ENCODE measurements at places on chromosomes 2 and 18.
A peak's percentile ranks its signal among the peaks of the same experiment; 100 is the strongest.

- DNase-seq: no peak
These were observed 39.6 kb downstream of the DOK1 start for GRCh38 chr2:74593826-74594772.

DNA sequence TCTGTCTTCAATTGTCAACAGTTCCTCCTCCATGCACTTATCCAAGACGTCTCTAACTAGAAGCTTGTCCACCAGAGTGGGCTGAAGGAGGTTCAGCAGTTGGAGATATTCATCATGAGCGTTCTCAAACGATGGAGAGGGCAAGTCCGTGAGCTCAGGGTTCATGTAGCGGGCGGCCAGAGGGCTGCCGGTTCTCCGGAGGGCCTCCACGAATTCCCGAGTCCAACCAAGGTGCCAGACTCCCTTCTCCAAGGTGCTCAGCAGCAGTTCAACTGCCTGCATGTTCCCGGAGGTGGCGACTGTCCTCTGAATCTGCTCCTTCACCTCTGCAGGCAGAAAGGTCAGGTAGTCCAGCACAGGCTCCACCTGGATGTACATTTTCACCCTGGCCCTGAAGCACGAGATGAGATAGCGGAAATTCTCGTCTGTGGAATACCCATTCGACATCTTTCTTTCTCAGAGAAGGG, 590 bp downstream of the IFIH1 start:
- peak; percentile 32 for DNase-seq

DNA sequence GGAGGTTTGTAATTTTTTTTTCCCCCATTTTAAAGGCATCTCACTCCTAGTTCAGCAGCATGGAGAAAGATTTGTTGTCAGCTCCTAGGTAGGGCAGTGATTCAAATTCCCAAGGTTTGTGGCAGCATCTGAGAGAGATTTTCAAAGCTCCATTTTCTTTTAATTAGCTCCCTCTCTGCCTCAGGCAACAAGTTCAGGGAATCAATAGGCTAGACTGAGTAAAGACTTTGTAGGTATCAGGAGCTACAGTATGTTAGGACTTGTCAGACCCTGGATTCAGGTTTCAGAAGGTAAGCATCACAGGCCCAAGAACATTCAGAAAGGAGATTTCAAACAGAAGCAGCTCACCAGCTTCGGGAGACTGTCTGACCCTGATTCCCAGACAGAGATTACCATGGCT, 273.3 kb upstream of the ERBB4 start:
- no peak for DNase-seq

- no peak for DNase-seq
These were observed 45.5 kb downstream of the MYO7B start for GRCh38 chr2:127581050-127581345.

GRCh38 chr2:32210767-32211408, 45.2 kb downstream of the SLC30A6 start:
- no peak for DNase-seq

GRCh38 chr18:24118750-24119577, 19.9 kb upstream of the CABYR start:
- DNase-seq: peak; percentile 79

DNA sequence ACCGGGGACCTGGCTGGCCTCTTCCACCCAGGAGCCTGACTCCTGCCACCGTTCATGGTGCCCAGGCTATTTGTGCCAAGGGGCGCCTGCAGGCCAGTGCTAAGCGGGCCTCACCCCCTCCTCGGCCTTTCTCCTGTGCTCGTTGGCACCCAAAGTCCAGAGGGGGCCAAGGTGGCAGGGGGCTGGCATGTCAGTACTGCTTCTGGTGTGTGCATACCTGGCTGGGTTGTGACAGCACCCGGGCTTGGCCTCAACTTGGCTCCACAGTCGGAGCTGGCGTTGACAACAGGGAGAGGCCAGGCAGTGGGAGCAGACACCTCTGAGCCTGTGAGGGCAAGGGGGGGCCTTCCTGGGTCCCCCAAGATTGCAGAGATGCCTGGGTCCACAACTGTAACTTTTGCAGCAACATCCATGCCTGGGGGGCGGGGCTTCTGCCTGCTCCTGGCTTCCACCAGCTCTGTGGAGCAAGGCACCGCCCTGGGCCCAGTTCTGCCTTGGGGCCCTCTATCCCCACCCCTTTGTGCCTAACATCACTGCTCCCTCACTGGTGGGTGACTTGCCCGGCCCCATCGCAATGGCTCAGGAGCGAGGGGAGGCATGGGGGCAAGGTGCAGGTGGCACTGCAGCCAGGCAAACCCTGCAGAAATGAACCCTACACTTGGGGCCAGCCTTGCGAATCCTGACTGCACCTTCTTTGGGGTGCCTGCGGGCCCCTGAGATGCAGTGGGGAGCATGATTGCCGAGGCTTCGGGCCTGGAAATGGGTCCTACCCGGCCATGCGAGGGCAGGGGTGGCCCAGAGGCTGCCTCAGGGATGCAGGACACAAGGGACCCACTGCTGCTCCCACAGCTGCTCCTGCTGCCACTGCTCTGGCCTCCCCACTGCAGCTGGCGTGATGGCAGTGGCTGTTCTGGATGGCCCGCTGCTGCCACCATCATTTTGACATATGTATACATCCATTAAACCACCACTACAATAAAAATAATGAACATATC, 35.9 kb downstream of the PTPN4 start:
- DNase-seq: no peak

- no peak for DNase-seq
These were observed 285.3 kb downstream of the RAD51AP2 start for GRCh38 chr2:17232776-17233556.

DNA sequence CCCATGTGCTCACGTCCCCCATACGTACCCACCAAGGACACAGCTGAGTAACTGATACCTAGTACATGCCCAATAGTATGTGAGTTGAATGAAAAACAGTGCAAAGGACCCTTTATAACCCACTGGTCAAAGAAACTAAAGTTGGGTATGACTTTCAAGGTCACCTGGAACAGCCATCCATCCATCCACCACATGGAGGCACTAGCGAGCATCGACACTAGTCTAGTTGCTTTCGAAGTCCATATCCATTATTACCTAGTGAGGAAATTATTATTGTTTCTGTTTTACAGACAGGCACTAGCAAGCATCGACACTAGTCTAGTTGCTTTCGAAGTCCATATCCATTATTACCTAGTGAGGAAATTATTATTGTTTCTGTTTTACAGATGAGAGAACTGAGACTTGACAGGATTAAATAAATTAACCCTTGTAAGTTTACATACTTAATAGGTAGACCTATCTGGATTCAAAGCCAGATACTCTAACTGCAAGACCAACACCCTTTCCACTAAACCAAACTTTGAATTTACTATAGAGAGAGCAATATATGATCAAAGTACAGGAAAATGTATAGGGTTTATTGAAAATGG, 233.7 kb downstream of the METTL4 start:
- peak; percentile 48 for DNase-seq

- no peak for DNase-seq
These were observed 31.2 kb downstream of the USP37 start for GRCh38 chr2:218536804-218537494.

GRCh38 chr18:63480476-63480875, 3.7 kb downstream of the SERPINB5 start:
- DNase-seq: no peak

DNA sequence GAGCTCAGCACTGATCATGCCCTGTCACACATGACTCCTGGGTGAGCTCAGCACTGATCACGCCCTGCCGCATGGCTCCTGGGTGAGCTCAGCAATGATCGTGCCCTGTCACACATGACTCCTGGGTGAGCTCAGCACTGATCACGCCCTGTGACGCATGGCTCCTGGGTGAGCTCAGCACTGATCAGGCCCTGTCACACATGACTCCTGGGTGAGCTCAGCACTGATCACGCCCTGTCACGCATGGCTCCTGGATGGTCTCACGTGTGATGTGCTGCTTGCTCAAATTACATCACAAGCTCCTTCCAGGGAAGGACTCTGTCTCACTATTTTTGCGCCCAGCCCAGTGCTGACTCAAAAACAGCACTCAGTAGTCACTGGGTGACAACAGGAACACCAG, 258.0 kb downstream of the HDAC4 start:
- no peak for DNase-seq

DNA sequence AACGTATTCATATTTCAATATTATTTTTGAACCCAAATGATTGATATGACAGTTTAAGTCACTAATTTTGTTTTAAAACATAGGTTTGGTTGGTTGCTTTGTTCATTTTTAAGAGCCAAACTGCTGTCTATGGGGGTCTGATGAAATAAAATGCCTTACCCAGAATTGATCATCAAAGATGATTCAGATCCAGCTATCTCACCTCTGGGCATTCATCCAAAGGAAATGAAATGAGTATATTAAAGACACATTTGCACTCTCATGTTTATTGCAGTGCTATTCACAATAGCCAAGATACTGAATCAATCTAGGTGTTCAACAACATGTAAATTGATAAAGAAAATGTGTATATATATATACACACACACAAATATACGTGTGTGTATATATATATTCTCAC, 326.9 kb upstream of the GULP1 start:
- no peak for DNase-seq

- no peak for DNase-seq
These were observed 1.1 kb downstream of the NCKAP1 start for GRCh38 chr2:183037074-183037552.

DNA sequence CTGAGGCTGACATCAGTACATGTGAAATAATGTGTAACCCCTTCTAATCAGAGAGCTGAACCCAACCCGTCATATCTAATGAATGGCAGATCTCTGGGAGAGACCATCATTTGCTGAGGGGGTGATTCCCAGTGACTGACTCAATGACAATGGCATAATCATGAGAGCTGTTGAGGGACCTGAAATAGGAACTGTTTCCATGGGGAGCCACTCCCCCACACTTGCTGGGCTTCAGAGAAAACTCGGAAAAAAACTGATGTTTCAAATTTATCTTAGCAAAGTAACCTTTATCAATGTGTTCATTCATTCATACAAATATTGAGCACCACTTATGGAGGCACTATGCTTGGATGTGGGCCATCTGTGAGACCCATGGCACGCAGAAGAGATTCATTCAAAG, 93.4 kb upstream of the ZBTB14 start:
- no peak for DNase-seq

GRCh38 chr2:146642066-146642465, 1202.8 kb upstream of the ACVR2A start:
- DNase-seq: no peak

DNA sequence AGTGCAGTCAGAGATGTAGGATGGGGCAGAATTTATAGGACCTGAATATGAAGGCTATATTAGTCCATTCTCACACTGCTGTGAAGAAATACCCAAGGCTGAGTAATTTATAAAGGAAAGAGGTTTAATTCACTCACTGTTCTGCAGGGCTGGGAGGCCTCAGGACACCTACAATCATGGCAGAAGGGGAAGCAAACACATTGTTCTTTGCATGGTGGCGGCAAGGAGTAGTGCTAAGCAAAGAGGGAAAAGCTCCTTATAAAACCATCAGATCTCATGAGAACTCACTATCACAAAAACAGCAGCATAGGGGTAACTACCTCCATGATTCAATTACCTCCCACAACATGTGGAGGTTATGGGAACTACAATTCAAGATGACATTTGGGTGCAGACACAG, 76.8 kb upstream of the MSTN start:
- DNase-seq: no peak

DNA sequence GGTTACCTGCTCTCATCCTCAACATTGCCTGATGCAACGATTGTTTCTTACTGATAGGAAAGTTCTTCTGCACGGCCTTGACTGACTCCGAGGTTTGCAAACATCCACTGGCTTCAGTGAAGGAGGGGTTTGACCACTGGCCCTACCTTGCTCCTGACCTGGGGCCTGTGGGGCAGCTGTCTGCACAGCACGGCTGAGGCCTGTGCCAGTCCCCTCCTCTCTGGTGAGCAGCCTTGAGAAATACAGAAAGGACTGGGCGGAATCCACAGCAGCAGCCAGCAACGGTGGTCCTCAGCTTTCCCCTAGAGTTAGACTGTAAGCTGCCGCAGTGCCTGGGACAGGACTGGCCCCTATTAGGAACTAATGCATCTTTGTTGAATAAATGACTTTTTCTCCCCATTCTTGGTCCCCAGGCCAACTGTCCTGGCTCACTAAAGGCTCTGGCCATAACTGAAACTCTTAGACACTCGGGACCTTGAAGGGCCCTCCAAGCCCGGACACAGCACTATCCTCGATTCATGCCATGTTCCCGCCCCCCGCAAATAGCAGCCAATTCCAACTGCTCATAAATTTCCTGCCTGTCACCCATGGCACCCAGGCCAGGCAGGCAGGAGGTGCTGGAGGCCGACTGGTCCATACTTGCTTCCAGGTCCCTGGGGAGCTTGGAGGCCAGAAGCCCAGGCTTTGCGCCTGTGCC, 26.7 kb downstream of the ATOH8 start:
- DNase-seq: no peak

All from activated naive CD4-positive, alpha-beta T cell treated with Interleukin-2 at 50 U/mL for 16 hours (primary cell).